ENCODE measurements at places on chromosomes 3 and 15.

- DNase-seq: no peak
Measured at GRCh38 chr3:140472306-140473020, 205.4 kb upstream of the TRIM42 start.

DNA sequence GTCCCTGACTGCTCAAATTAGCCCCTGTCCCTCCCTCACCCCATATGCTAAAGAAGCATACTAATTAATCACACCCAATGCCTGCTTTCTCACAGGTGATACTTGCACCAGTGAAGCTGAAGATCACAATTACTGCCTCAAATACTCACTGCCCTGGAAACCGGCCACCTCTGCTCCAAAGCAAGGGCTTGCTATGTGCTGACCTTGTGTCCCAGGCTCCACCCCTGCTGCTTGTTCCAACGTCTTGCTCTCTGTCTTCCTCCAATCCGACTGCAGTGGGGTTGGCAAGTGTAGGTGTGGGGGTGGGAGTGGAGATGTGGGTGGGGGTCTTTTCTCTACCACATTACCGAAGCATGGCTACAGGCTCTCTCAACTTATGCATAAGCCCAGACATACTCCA lies 55.7 kb upstream of the PSMD6 start:
- DNase-seq: no peak

- DNase-seq: no peak
Measured at GRCh38 chr3:24242012-24242698, 252.5 kb downstream of the THRB start.

DNA sequence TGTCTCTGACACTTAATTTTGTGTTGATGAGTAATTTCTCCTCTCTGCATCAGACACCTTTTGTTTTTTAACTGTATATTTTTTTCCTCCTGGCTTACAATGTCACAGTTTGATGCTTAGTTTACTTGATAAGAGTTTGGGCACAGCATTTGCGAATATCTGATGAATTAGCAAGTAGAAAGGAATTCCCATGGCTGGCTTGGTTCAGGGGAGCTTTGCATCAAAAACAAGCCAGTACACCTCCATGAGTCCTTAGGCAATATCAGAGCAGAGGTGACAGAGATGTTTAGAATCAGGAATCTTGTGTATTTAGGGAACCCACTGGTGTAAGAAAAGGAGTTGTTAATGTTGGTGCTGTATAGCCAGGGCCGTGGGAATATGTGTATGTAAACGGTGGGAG lies 9.3 kb downstream of the ARHGEF26 start:
- no peak for DNase-seq

- DNase-seq: no peak
Measured at GRCh38 chr15:23869396-23869795, 182.3 kb upstream of the NDN start.

GRCh38 chr3:43468133-43468532 lies 153.7 kb downstream of the ANO10 start:
- DNase-seq: no peak

DNA sequence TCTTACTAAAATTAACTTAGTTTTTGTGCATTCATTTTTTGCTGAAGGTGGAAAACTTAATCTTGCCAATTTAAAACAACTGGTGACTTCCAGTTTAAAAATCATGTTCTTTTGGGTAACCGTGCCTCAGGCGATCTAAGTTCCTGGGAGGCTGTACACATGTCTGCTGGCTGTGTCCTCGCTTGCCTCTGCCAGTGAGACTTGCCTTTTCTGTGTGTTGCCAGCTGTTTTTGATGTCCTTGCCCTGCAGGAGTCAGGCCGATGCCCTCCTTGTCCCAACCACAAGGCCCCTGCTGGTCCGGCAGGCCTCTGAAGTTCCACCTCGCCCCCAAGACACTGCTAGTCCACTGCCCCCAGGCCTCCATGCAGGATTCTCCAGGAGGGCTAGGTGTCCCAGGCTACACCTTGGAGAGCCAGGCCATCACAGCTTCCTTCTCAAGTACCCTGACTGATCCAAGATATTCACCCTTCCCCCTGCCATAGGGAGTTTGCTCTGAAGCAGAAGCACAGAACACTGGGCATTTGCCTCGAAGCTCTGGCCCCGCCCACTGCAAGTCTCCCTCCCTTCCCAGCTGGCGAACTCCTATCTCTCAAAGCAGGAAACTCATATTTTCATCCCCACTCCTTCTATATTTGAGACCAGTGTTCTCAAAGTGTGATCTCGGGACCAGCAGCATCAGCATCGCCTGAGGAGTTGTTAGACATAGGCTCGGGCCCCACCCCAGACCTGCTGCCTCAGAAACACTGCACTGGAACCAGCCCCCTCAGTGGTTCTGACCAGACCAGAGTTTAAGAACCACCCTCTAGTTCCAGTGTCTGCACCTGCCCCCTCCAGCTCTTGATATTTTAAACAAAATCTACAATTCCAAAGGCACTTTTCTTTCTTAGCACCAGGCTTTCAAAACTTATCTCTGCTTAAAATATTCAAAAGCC lies 185.8 kb upstream of the UBE2E1 start:
- DNase-seq: no peak

DNA sequence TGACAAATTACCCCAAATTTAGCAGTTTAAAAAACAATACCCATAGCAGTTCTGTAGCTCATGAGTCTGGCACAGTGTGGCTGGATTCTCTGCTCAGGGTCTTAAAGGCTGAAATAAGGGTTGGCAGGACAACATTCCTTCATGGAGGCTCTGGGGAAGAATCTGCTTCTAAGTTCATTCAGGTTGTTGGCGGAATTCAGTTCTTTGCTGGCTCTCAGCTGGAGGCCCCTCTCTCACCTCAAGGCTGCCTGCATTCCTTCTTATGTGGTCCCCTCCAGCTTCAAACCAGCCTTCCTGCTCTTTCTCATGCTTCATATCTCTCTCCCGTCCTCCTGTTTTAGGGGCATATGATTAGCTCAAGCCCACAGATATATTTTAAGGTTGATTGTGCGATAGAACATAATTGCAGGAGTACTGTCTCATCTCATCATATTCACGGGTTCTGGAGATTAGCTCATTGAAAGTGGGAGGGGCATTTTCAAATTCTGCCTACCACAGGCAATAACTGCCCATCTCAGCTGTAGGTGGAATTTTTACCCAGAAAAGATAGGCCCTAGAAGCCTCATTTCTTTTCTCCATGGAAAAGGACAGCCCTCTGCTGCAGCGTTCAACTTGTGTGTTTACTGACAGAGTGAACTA lies 5.6 kb upstream of the ZBTB47 start:
- DNase-seq: no peak

DNA sequence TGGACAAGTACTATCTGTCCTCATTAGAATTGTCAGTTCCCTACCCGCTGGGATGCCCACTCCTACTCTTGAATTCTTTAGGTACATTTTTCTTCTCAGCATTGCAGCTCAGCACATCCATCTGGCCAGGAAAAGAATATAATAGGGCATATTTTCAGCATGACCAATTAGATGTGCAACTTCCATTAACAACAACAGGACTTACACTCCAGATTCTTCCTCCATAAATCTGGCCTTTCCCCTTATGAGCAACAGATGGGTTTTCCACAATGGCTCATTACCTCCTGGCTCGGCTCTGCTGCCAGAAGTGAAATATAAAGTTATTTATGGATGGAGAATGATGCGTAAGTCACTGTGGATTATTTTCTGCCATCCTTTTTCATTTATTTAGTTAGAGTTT lies 443.8 kb upstream of the TGFBR2 start:
- peak; percentile 90 for DNase-seq

GRCh38 chr15:98597666-98598065 lies 50.7 kb upstream of the IGF1R start:
- no peak for DNase-seq

DNA sequence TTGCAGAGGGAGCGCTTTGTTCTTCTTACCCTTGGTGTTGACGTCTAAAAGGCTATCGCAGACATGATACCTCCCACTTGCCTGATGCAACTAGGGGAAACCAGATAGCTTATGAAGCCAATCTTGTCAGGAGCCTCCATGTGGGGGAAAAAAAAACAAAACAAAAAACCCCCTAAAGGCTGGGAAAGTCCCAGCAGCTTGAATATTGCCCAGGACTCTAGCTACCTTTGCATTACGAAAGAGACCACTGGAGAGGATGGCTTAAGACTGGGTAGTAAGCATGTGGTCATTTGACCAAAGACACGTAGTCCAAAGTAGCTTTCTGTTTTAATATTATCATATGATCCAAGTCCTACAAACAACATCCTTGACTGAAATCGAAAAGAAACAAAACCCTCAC lies 120.7 kb upstream of the WNT5A start:
- no peak for DNase-seq

GRCh38 chr3:61173676-61174075 lies 77.6 kb downstream of the FHIT start:
- DNase-seq: no peak

- DNase-seq: no peak
Measured at GRCh38 chr3:77146004-77146403, 106.1 kb downstream of the ROBO2 start.

GRCh38 chr3:85935171-85935570 lies 976.4 kb downstream of the CADM2 start:
- DNase-seq: no peak

GRCh38 chr15:44219073-44219472 lies 24.0 kb upstream of the FRMD5 start:
- DNase-seq: no peak

GRCh38 chr15:66004618-66005262 lies 135.4 kb downstream of the RAB11A start:
- no peak for DNase-seq

DNA sequence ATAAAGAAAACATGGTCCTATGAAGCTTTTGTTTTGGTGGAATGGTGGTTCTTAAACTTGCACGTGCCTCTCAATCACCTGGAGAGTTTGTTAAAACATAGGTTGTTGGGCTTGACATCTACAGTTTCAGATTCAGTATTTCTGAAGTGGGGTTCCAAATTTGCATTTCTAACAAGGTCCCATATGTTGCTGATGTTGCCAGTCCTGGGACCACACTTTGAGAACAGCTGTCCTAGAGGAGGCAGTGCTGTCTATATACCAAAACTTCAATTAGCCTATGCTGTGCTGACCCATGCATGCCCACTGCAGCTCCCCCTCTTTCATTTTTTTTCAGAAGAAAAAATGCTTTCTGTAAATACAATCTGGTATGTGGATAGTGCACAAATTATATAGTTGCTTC lies 31.3 kb downstream of the ALCAM start:
- DNase-seq: no peak

DNA sequence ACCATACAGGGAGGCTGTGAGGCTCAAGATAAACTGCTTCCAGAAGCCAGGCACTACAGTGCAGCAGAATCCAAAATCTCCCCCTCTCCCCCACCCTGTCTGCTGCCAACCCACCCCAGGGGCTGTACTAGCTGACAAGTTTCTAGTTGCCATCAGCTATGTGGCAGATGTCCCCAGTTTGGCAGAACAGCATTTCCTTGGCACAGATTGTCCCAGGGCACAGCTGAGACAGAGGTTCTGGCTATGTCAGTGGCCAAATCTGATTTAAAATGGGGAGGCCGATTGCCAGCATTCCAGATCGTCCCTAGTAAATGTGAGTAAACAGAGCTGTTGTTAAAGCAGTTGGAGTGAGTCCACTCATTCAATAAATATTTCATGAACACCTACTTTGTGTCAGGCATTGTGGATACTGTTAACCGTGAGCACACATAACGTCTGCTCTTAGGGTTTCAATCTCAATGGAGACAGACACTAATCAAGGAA lies 28.0 kb upstream of the CCDC174 start:
- no peak for DNase-seq

DNA sequence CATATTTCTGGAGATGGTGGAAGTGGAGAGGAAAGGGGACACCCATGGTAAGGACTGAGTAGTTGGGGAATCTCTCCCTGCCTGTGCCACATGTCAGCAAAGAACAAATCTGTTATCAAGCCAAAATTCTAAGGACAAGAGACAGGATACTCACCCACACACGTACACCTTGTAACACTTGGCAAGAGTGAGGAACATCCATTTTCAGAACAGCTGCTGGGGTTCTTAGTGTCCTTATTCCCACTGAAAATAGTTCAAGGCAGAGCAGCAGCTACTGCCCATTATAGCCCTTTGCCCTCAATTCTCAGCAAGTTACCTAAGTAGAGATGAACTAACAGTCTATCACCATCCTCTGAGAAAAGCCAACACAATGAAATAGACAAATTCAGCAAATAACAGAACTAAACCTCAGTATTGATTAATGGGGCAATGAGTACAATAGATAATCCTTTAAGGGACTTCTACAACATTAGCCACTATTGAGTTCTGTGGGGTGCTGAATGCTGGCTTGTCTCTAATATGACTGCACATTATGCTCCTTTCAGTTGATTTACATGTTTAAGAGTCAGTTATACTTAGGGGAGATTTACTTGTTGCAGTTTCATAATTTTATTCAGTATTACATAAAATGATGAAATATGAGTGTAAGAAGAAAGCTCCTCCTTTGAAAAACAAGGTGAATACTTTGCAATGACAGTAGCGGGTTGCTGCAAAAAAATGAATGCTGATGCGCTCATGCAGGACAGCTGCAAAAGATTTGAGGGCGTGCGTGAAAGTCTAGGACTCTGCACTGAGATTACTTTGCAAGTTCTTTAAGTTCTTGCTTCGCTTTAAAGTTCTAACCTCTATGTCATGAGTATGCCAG lies 22.4 kb downstream of the SENP5 start:
- peak; percentile 3 for DNase-seq

- no peak for DNase-seq
Measured at GRCh38 chr3:50503504-50504342, at the start of gene CACNA2D2. TSS of gene CACNA2D2 (minus strand) at chr3:50503634. CDS start at chr3:50503423, 211 bp downstream.

- DNase-seq: no peak
Measured at GRCh38 chr3:107985496-107985895, 105.3 kb downstream of the CD47 start.

- no peak for DNase-seq
Measured at GRCh38 chr15:52419494-52419893, 109.2 kb downstream of the MYO5A start.

- no peak for DNase-seq
Measured at GRCh38 chr3:69082361-69082760, 2.2 kb upstream of the UBA3 start.

DNA sequence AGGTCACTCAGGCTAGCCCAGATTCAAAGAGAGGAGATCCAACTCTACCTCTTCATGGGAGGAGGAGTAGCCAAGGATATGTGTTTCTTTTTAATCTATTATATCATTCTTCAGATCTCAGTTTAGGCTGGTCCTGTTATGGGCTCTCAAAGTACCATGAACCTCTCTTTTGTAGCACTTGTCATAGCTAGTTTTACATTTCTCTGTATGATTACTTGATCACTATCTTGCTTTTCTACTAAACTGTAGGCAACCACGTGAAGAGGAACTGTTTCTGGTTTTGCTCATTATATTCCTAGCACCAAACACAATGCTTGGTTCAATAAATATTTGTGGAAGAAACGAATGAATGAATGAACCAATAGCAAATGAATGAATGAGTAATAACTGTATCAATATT lies 29.6 kb downstream of the CD86 start:
- no peak for DNase-seq
